ENCODE measurements at places on chromosomes 7 and 10.

DNA sequence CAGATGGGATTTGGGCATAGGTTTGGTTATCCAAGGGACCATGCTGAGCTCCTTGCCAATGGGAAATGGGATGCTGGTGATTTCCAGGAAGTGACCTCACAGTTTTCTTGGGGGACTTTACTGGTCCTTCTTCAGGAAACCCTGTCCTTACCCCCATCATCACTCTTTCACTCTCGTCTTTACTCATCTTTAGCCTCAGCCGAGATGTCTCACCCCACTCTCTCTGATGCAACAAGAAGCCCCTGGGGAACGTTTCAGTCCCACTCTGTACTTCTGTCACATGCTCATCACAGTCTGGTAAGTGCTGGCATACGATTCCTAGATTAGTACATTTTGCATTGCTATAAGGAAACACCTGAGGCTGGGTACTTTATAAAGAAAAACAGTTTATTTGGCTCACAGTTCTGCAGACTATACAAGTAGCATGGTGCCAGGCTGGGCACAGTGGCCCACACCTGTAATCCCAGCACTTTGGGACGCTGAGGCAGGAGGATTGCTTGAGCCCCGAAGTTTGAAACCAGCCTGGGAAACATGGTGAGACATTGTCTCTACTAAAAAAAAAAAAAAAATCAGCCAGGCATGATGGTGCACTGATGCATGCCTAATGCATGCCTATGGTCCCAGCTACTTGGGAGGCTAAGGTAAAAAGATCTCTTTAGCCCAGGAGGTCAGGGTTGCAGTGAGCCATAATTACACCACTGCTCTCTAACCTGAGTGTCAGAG is 63.5 kb upstream of the VKORC1L1 start:
- no peak for DNase-seq

GRCh38 chr7:133709036-133709880 is 417.9 kb upstream of the LRGUK start:
- no peak for DNase-seq

DNA sequence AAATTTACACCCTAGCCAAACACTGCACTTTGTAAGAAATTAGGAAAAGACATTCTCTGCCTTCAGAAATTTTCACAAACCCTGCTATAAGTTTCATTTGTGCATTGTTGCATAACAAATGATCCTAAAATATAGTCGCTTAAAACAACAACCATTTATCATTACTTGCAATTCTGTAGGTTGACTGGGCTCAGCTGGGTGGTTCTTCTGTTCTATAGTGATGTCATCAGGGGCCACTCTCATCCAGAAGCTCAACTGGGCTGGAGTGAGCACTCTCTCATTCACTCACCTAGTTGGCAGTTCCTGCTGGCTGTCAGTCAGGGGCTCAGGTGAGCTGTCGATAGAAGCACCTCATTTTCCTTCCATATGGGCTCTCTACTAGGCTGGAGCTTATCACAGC is 20.7 kb upstream of the FGFR2 start:
- no peak for DNase-seq

- no peak for DNase-seq
Observed at GRCh38 chr10:21084700-21085099, 187.6 kb upstream of the NEBL start.

DNA sequence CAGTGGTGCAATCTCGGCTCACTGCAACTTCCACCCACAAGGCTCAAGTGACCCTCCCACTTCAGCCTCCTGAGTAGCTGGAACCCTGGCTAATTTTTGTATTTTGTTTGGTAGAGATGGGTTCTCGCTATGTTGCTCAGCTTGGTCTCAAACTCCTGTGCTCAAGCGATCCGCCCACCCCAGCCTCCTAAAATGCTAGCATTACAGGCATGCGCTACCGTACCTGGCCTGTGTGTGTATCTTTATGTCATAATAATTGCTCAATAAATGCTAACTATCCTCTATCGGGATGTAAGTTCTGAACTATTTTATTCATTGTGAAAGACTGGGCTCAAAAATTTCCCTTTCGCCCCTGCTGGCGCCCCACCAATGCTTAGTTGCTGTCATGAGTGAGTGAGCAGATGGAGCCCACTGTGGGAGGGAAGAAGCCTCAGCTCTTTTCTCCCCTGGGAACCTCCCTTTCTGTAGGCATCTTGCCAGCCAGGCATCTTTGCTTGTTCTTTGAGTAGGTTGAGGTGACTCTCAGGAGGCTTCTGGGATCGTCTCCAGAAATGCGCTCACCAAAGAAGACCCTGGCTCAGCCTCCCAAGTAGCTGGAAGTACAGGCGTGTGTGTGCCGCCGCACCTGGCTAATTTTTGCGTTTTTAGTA is 38.3 kb downstream of the CAMK1D start:
- DNase-seq: no peak

GRCh38 chr10:5493691-5494090 is 5.7 kb downstream of the CALML5 start:
- no peak for DNase-seq

DNA sequence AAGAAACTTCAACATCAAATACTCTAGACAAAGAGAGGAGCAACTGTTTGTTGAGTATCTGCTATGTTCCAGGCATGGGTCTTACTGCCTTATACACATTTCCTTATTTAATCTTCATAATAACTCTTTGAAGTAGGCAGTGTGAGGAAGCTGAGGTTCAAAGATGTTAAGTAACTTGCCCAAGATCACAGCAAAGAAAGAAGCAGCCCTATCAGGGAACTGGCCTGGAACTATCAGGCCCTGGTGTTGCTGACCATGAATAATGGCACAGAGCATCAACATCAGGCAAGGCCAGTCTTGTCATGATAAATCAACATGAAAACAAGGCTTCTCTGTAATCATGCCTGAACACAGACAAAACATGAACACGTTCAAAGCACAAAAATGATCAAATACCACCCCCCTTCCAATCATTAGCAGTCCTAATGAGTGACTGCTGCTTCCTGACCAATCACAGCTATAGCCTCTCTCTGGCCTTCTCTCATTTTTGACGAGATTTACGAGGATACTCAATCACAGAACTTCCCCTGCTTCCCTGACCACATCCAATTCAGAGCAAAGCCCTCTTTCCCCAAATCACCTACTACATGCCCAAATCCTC is 2.3 kb downstream of the GSDME start:
- no peak for DNase-seq

DNA sequence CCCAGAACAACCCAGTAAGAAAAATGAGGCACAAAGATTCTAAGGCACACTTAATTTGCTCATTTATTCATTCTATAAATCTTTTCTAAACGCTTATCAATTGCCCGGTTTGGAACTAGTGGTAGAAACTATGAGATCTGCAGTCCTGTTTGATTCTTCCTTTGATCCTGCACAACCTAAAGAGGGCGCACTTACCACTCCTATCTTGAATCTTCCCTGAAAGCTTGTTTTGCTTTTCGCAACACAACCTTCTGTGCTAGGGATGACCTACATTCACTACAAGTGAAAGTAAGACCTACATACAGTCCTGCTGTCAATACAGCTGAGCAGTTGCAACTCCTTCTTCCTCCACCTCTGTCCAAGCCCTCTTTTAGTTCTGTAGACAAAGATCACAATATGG is 12.6 kb upstream of the ARL4A start:
- peak; percentile 27 for DNase-seq
